HT-29 (cell line): ENCODE measurements at places on chromosomes 2 and 18.

GRCh38 chr2:239329284-239329971 is 71.4 kb downstream of the HDAC4 start:
- DNase-seq = no peak

DNA sequence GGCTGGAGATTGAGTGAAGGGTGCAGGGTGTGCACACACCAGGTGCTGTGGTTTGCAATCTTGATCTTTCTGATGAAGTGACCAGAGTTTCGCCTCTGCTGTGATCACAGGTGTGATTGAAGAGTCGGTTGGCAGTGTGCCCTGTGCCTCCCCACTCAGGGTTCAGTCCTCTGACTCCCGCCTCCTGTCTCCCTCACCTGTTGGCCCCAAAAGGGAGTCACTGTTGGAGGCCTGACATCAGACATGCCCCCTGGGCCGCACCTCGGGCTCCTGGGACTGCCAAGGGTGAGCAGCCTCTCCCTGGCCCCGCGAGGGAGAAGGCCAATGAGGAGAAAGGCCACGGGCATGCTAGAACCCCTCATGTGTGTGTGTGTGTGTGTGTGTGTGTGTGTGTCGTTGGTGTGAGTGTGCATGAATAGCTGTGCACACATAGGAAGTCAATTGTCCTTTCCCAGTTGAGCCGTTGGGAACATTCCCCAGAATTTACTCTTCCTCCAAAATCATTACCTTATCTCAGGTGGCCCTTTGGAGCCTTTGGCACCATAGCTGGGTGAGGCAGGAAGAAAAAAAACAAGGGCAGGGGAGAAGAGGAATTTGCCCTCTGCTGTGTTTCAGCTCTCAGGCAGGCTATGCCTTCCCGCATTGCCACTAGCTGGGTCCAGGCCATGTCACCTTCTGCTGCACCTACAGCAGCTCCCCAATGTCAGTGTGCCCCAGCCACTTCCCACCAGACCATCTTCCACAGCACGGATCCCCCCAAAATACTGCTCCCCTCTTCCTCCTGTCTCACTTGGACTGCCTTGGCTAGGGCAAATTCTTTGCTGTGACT is 78.1 kb upstream of the LAPTM4A start:
- peak; percentile 89 for DNase-seq

- no peak for DNase-seq
These were observed 690.8 kb upstream of the CELF4 start for GRCh38 chr18:38256366-38256765.

DNA sequence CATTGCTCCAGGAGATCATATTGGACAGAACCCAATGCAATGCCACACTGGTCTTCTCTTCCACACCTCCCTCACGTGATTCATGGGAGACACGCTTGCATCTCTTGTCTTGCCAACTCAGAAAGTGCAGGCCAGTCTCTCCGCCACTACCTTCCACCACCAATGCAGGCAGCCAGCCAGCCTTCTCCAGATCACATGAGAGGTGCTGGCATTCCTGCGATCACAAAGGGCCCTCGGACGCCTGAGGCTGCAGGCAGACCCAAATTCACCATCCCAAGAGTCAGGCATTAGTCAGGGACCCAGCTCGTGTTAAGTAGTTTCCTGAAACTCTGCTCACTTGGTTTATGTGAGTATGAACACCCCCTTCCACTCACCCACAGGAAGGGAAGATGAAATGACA is 437.0 kb upstream of the ETAA1 start:
- no peak for DNase-seq

- no peak for DNase-seq
These were observed 89.8 kb downstream of the TGOLN2 start for GRCh38 chr2:85237849-85238565.

- DNase-seq = no peak
These were observed 11.9 kb downstream of the SDC1 start for GRCh38 chr2:20212871-20213503.

DNA sequence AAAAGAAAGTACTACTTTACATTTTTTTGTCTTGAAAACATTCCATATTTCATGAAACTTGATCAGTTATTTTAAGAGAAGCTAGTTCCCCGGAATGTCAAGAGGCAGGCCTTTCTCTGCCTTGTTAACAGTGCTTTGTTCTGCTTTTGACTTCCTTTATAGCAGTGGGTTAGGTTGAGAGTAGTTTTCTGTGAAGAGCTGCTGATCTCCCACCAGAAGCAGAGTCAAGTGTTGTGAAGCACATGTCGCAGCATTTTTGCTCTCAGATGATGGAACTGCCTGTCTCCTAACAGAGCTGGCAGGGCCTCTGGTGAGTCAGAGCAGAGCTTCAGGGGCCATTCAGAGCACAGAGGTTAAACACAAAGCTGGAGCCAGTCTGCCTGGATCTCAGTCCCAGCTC is 871.8 kb downstream of the SLC4A3 start:
- no peak for DNase-seq

- DNase-seq = no peak
These were observed 480.6 kb downstream of the SPAG16 start for GRCh38 chr2:213764849-213765248.

DNA sequence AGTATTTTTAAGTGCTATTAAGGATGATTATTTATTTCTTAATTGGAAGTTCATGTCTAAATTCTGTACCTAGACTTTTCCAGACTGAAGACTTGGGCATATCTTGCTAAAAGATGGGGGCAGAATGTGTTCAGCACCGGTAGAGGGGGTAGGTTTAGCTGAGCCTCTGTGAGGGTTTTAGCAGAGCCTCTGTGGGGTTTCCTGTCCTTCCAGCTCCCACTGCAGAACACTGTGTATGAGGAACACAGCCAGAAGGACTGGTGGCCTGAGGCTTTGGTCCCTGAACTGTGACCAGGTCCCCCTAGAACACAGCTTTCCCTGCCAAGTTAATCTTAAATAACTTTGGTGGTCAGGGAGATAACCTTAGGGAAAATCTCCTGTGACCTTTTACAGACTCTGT is 123.4 kb upstream of the EPC2 start:
- no peak for DNase-seq

DNA sequence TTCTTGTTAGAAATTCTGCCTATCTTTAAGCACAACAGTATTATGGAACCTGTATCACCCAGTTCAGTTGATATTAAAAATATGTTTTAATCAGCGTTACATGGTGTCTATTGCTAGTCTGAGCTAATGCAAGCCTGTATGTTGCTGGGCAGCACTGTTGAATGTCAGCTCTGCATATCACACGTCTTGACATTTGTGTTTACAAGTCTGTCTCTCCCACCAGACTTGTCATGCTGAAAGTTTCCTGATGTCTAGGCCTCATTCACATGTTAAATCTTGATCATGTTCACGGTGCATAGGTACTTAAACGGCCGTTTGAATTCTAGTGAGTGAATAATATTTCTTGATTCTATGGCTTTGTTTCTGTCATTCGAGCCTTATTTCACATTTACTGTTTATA is 385.0 kb downstream of the SOCS6 start:
- no peak for DNase-seq

DNA sequence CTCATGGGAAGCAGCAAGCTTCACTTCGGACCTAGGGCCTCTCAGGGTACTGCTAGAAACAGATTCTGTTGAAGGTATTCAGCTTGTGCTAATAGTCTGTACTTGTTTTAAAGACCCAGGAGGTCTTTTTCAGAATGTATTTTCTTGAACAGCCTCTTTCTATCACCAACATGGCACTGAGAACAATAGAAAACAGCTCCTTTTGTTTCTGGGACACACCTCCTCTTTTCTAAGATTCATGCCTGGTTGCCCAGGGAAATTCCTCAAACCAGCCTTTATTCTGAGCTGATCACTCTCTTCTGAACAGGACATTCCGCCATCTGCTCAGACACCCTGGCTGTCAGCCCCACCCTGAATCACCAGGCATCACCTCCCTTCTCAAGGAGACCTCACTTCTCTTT is 389.6 kb downstream of the TGIF1 start:
- no peak for DNase-seq

DNA sequence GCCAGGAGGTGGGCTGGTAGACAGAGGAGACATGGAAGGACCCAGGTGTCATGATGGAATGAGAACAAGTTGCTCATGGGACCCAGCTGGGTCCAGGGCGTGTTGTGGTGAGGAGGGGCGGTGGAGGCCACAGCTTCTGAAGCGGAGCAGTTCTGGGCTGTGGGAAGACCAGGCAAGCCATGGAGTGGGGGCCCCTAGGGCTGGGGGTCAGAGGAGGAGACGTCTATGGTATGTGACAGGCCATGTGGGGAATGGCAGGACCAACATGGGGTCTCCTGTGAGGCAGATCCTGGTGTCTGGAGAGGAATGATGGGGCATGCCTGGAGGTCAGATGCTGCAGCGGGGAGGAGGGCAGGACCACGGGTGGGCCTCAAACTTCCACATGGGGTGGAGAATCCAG is 16.9 kb downstream of the MYO7B start:
- no peak for DNase-seq
